ENCODE measurements at places on chromosomes 13 and 19.

DNA sequence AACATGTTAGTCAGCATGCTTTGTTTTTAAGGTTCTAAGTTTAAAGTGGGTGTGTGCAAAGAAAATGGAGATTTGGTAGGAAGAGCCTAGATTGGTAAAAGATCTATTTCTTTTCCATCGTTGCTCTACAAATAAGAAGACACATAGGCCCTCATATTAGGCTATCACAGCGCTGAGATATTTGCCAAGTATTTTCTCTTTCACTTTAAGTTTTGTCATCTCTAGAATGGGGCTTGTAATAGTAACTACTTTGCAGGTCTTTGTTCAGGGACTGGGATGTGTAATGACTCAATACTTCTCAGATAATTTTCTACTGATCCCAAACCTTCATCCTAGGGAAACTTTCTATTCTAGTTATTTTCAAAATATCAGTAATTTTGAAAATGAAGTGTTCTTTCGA is 917.7 kb upstream of the SLC10A2 start:
- DNase-seq = no peak
- no peaks in the 10 kb centered on the region for H3K36me3 ChIP-seq
- no peaks in the 10 kb centered on the region for H3K27me3 ChIP-seq
- H3K27ac ChIP-seq = no peak overlapping the region

GRCh38 chr19:39223703-39224279 is 19.7 kb upstream of the SYCN start:
- H3K4me1 ChIP-seq = no peaks in the 10 kb centered on the region
- no peak overlapping the region for H3K4me3 ChIP-seq
- H3K27me3 ChIP-seq = no peaks in the 10 kb centered on the region
- no peak overlapping the region for H3K27ac ChIP-seq
- DNase-seq = no peak

DNA sequence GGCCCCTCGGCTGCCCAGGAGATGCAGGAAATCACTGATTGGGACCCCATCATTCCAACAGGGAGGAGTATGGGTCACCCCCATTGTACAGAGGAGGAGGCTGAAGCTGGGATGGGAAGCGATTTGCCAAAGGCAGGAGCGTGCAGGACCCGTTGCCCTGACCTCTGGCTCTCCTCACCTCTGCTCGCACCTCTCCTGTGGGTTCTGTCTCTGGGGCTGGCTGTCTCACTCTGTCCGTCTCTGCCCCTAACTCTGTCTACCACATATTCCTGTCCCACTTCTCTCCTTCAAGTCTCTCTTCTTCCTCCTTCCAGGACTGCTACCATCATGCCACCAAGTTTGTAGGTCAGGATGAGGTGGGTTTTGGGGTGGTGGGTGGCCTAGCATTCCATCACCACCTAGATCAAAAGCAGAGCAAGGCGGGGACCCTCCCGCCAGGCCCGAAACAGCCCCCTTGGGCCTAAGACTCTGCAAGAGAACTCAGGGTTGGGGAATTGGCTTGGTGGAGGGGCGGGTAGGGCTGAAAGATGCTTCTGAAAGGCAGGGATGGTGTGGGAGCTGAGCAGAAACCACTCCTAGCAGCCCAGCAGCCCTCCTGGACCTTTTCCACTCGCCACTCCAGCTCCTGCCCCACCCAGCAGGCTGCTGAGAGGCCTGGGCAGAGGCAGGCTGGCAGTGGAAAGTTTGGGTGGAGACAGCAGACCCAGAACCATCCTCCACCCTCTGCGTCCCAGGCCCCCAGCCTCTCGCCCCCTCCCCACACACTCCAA is 1.0 kb upstream of the LGALS7 start:
- no peaks in the 10 kb centered on the region for H3K36me3 ChIP-seq
- DNase-seq = no peak
- no peak overlapping the region for H3K27ac ChIP-seq
- no peak overlapping the region for H3K4me3 ChIP-seq
- no peaks in the 10 kb centered on the region for H3K4me1 ChIP-seq

DNA sequence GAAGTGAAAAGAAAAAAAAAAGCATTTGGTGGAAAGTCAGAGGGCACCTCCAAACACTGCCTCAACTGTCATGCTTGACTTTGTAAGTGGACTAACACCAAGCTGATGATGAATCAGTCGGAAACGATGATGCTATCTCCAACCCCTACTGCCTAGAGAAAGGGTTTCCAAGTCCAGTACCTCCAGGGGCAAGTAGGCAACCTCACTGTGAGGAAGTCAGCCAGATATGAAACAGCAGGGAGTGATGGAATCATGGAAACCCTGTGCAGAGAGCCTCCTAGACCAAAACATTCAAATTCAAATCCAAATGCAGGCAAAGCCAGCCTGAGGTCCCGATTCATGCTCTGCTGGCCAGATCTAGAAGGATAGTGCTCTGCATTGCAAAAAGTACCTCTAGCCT is 100.9 kb upstream of the SERP2 start:
- H3K27ac ChIP-seq = peak overlapping the region; percentile 67
- H3K27me3 ChIP-seq = no peaks in the 10 kb centered on the region
- no peak overlapping the region for H3K4me3 ChIP-seq
- no peak for DNase-seq
- H3K4me1 ChIP-seq = peaks cover 14% of the 10 kb centered on the region
- no peaks in the 10 kb centered on the region for H3K36me3 ChIP-seq

- DNase-seq = no peak
- H3K4me1 ChIP-seq = no peaks in the 10 kb centered on the region
- H3K27ac ChIP-seq = no peak overlapping the region
- H3K4me3 ChIP-seq = no peak overlapping the region
- H3K36me3 ChIP-seq = peaks cover 25% of the 10 kb centered on the region
Observed at GRCh38 chr13:39016087-39016486, 21.8 kb downstream of the PROSER1 start.

DNA sequence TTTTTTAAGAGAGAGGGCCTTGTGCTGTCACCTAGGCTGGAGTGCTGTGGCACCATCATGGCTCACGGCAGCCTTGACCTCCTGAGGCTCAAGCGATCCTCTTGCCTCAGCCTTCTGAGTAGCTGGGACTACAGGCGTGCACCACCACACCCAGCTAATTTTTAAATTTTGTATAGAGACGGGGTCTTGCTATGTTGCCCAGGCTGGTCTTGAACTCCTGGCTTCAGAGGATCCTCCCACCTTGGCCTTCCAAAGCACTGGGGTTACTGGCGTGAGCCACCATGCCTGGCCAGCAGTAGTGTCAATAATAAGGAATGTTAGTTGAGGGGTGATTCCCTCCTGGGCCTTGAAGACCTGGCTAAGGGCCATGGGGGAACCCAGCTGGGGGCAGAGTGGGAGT is 23.6 kb downstream of the MAST3 start:
- no peaks in the 10 kb centered on the region for H3K4me1 ChIP-seq
- H3K36me3 ChIP-seq = peaks cover 1% of the 10 kb centered on the region
- no peaks in the 10 kb centered on the region for H3K27me3 ChIP-seq
- H3K4me3 ChIP-seq = no peak overlapping the region

GRCh38 chr19:33558856-33559255 is 37.3 kb upstream of the PEPD start:
- no peaks in the 10 kb centered on the region for H3K36me3 ChIP-seq
- no peak overlapping the region for H3K4me3 ChIP-seq
- no peak for DNase-seq
- no peaks in the 10 kb centered on the region for H3K27me3 ChIP-seq

DNA sequence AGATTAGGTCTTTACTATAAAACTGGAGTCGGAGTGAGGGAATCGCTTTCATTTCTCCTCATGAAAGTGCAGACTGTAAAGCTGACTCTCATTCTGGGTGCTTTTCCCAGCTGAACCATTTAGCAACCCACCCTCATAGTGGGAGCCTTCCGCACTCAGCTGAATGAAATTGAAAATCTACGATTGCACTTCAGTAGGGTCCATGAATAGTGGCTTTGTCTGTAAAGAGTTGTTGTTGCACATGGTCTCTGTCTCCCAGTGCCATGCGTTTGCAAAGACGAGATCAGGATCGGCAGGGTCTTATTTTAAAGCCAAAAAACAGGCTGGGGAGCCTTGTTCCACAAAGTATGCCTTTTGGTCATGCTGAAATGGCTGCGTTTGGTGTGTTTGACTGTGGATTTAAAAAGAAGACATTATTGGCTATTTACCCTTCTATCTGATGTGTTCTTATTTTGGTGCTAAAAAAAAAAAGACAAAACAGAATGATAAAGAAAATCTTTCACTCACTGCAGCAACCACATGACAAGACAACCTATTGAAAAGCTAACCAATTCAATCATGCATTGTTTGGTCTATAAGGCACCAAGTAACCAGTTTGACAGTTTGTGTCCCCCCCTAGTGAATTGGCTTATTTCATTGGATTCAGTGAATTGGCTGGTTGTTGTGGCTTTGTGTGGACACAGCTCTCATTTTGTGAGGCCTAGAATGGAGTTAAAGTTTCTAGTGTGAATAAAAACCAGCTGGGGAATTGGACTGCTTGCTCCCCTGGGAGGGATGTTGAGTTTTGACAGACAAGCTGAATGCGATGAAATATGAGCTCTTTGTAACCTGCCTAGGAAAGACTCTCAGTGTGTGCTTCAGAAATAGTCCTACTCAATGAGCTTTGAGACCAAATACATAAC is 65.6 kb downstream of the ARHGAP35 start:
- no peak for DNase-seq
- peak overlapping the region; percentile 54 for H3K27ac ChIP-seq
- peaks cover 8% of the 10 kb centered on the region for H3K4me1 ChIP-seq
- no peak overlapping the region for H3K4me3 ChIP-seq
- H3K27me3 ChIP-seq = no peaks in the 10 kb centered on the region

- H3K27ac ChIP-seq = no peak overlapping the region
- H3K27me3 ChIP-seq = no peaks in the 10 kb centered on the region
- no peak overlapping the region for H3K4me3 ChIP-seq
Observed at GRCh38 chr13:107457686-107458085, 757.6 kb downstream of the LIG4 start.

- no peaks in the 10 kb centered on the region for H3K27me3 ChIP-seq
- DNase-seq = no peak
- no peaks in the 10 kb centered on the region for H3K4me1 ChIP-seq
- H3K27ac ChIP-seq = no peak overlapping the region
Observed at GRCh38 chr13:98108341-98108740, 34.6 kb upstream of the FARP1 start.

GRCh38 chr19:34082289-34083077 is 89.8 kb upstream of the LSM14A start:
- H3K4me3 ChIP-seq = no peak overlapping the region
- H3K27ac ChIP-seq = no peak overlapping the region
- no peaks in the 10 kb centered on the region for H3K36me3 ChIP-seq
- no peaks in the 10 kb centered on the region for H3K27me3 ChIP-seq

- no peak overlapping the region for H3K4me3 ChIP-seq
- no peaks in the 10 kb centered on the region for H3K4me1 ChIP-seq
- no peaks in the 10 kb centered on the region for H3K27me3 ChIP-seq
- H3K27ac ChIP-seq = no peak overlapping the region
Observed at GRCh38 chr19:22144394-22144793, 52.4 kb downstream of the ZNF676 start.

DNA sequence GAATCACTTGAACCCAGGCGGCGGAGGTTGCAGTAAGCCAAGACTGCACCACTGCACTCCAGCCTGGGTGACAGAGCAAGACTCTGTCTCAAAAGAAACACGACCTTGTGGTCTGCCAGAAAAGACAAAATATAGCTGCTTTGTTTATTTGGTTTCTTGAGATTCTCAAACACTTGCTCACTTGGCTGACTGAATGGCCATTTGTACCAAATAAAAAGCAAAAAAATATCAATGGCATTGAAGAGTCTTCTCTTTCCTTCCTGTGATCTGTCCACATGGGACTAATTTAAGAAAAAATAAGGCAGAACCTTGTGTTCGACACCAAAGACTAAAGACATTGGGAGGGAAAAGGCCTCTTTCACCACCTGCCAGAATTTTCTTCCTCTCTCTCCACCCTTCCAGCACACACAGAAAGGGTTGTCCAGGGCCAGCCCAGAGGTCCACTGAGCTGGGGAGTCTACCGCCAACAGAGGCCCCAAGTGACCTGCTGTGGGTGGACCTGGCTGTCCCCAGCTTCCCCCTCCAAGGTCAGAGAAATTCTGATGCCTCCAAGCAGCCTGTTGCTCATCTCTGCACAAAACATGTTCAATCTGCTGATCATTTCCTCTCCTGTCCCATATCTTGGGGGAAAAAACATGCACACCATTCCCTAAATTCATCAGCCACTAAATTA is 5.9 kb downstream of the BRME1 start:
- no peaks in the 10 kb centered on the region for H3K36me3 ChIP-seq
- H3K4me3 ChIP-seq = no peak overlapping the region
- DNase-seq = no peak
- no peaks in the 10 kb centered on the region for H3K4me1 ChIP-seq
- H3K27me3 ChIP-seq = no peaks in the 10 kb centered on the region
- no peak overlapping the region for H3K27ac ChIP-seq

DNA sequence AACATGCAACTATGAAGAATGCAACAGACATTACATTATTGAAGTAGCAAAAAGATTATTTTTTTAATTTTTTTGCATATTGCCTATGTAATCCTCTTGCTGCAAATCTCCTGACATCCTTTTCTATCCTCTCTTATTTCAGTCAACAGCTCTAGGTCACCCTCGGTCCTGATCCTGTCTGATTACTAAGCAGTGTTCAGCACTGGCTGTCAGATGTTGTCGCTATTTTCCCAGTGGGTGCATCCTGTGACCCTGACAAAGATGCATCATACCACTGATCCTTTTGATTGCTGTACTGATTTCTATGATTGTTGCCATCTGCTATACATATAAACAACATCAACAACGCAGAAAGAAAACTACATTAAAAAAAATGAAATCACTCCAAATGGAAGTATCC is 443.7 kb upstream of the PRR20A start:
- no peaks in the 10 kb centered on the region for H3K27me3 ChIP-seq
- DNase-seq = no peak
- no peak overlapping the region for H3K4me3 ChIP-seq
- no peaks in the 10 kb centered on the region for H3K36me3 ChIP-seq

GRCh38 chr19:43902399-43902798 is 32.7 kb downstream of the ZNF45 start:
- H3K4me3 ChIP-seq = no peak overlapping the region
- no peak overlapping the region for H3K27ac ChIP-seq
- no peaks in the 10 kb centered on the region for H3K36me3 ChIP-seq
- no peak for DNase-seq
- H3K27me3 ChIP-seq = no peaks in the 10 kb centered on the region

DNA sequence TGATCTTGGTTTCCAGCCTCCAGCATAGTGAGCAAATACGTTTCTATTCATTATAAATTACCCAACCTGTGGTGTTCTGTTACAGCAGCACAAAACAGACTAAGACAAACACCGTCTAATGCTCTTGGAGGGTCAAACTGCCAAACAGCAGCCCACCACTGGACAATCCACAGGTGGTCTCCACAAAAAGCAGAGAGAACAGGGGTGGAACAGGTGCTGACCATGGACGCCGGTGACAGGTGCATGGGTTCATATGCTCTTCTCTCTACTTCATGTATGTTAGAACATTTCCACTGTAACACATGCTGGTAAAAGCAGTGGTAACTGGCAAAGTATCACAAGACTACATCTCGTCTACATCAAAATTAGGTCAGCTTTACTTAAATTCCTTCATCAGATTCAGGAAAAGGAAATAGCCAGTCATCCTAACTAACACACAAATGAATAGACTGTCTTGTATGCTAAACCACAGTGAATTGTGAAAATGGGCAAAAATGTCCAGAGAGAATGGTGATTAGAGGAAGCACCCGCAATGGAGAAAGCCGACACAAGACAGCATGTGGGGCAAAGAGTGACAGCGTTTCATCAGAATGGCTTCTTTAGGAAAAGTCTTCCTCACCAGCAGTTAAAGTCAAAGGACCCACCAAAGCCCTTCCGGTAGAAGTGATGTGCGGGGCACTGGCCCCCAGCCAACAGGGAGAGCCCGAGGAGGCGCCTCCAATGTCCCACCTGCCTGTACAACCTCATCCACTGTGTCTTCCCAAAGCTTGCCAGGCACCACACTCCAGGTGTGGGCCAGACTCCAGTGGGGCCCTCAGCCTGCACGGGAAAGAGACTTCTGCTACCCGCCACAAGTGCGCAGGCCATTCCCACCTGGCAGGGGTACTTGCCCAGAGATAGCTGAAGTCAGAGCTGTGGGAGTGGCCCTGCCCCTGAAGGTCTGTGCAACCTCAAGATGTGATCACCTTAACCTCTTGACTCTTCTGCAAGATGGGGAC is 6.5 kb downstream of the CARS2 start:
- DNase-seq = no peak
- no peaks in the 10 kb centered on the region for H3K4me1 ChIP-seq

Data from aorta (tissue), 5 donors.